Right cardiac atrium (tissue), 5 donors: ENCODE measurements at places on chromosomes 2 and 18. TPM values are rescaled to one million over a fixed set of nuclear protein-coding genes. Genes with fewer than 3 reads are reported as not detected.

NPPC gene
- 1.7 TPM for polyA plus RNA-seq

TEX44 gene
- polyA plus RNA-seq = not detected

- no peak for DNase-seq
These were observed 177.3 kb downstream of the ERBB4 start for GRCh38 chr2:212361174-212361756.

MYO7B gene
- 0.81 TPM for polyA plus RNA-seq

SCN3A gene
- polyA plus RNA-seq = 0.54 TPM
